ENCODE measurements at places on chromosomes 2 and 18. TPM values are rescaled to one million over a fixed set of nuclear protein-coding genes. Genes with fewer than 3 reads are reported as not detected.

The IL1B gene
- 0.33 TPM for total RNA-seq

The ERCC3 gene
- 60.2 TPM for total RNA-seq

The DOK6 gene
- not detected for total RNA-seq

The HS1BP3 gene
- total RNA-seq: 7.1 TPM

The TIMM21 gene
- 71.8 TPM for total RNA-seq

The SH3YL1 gene
- total RNA-seq: 17.4 TPM

The GAREM1 gene
- total RNA-seq: not detected

The HOXD4 gene
- total RNA-seq: not detected

The HOXD1 gene
- total RNA-seq: not detected

The MAP3K19 gene
- total RNA-seq: not detected

The RAX gene
- not detected for total RNA-seq

The RETSAT gene
- 25.0 TPM for total RNA-seq

The RAPH1 gene
- total RNA-seq: 6.0 TPM

The PIEZO2 gene
- not detected for total RNA-seq

The TMEM37 gene
- total RNA-seq: not detected

The CRYGC gene
- total RNA-seq: not detected

The LRPPRC gene
- total RNA-seq: 173 TPM

The TANC1 gene
- 0.33 TPM for total RNA-seq

The EDAR gene
- total RNA-seq: 0.56 TPM

The ECEL1 gene
- total RNA-seq: not detected

The ANKRD30B gene
- total RNA-seq: not detected

The SNED1 gene
- 1.9 TPM for total RNA-seq

The MYCN gene
- total RNA-seq: not detected

The PROM2 gene
- total RNA-seq: 1.4 TPM

The RAMP1 gene
- total RNA-seq: 17.6 TPM

The COL5A2 gene
- 0.66 TPM for total RNA-seq

Measured in activated CD4-positive, alpha-beta T cell treated with anti-CD3 and anti-CD28 coated beads, Interleukin-2, amount 10 ng/mL, durations not matched to agents 24 days and 14 days (primary cell).